ENCODE measurements at places on chromosomes 2 and 18.

- no peak for DNase-seq
Measured at GRCh38 chr2:73700661-73701447, 36.3 kb downstream of the TPRKB start.

- no peak for DNase-seq
Measured at GRCh38 chr2:134103196-134103595, 150.7 kb upstream of the MGAT5 start.

DNA sequence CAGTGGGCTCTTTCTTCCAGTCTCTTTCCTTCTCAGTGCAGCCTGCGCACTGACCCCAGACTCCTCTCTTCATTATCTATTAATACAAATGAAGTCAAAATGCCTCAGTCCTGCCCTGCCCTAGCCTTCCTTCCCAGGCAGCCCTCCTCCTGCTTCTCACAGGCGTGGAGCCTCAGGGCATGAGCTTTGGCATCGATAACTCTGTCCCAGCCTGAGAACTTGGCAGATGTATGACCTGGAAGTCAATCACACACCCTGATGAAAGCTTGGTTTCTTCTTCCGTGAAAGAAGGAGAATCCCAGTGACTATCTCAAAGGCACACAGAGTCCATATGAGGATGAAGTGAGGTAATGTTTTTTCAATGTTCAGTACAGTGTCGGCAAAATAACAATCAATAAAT, 600.7 kb upstream of the ID2 start:
- DNase-seq: no peak

DNA sequence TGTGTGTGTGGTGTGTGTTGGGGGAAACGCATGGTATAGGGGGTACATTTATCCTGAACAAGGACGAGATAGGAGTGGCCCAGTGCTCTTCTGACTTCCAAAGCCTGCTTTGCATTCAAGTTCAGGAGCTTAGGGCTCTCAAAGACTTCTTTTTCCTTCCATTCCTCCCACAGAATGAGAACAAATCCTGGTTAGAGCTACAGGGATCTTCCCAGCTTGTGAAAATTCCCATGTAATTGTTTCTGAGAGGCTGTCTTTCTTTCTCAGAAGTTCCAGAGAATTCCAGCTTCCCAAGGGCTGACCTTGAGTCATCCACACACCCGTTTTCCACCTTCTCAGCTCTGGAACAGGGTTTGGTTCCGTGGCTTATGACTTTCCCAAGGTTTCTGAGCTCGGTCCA, 38.9 kb downstream of the FASTKD2 start:
- no peak for DNase-seq
